ENCODE measurements at places on chromosomes 7 and 10.

DNA sequence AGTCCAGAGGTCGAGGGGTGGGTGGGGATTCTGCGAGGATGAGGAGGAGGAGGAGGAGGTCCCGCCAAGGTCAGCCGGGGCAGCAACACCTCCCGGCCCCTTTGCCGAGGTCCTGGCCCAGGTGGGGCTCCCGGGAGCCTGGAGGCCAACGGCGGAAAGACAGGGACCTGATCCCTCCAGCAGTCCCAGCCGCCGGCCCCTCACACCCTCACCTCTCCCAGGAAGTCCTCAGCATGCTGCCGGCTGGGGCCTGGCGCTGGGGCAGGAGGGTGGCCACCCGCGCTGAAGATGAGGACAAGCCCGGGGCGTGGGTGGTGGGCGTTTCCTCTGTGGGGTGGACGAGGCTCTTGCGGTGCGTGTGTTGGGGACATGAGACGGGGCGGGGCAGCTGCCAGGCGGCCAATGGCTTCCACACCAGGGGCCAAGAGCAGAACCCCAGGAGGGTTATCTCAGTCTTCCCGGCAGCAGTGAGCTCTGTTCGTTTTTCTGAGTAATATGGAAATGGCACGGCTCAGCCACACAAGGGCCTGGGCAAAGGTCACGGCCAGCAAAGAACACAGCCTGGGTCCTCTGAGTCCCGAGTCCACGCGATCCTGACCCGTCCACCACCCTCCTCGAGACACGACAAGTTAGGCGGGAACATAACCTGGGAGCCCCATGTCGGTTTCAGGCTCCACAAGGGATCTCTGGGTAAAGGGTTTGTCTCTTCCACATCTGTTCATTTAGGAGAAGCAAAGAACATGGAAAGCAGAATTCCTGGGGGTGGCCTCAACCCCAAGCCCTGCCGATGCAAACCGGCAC lies 82.9 kb upstream of the PDGFA start:
- DNase-seq = no peak

DNA sequence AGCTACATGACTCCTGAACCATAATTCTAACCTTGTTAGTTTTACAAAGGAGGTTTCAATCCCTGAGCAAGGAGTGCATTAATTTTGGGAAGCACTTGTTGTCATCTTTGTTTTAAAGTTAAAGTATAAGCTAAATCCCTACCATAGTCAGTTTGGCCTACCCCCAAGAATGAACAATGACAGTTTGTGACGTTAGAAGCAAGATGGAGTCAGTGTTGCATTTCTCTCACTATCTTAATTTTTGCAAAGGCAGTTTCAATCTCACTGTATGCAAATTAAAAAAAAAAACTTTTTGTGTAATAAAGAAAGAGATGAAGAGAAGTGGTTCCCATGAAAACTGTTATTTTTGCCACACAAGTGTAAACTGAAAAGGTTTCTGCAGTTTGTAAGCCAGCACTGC lies 50.7 kb upstream of the PIK3AP1 start:
- no peak for DNase-seq

DNA sequence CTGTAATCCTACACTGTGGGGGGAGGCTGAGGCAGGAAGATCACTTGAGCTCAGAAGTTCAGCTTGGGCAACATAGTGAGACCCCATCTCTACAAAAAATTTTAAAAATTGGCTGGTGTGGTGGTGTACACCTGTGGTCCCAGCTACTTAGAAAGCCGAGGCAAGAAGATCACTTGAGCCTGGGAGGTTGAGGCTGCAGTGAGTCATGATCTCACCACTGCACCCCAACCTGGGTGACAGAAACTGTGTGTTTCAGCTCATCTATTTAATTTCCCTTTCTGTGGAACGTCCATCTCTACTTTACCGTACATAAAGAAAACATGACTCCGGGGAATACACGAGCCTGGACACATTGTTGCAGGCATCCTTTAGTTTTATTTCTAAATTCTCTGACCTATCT lies 354.6 kb upstream of the PLXDC2 start:
- no peak for DNase-seq

DNA sequence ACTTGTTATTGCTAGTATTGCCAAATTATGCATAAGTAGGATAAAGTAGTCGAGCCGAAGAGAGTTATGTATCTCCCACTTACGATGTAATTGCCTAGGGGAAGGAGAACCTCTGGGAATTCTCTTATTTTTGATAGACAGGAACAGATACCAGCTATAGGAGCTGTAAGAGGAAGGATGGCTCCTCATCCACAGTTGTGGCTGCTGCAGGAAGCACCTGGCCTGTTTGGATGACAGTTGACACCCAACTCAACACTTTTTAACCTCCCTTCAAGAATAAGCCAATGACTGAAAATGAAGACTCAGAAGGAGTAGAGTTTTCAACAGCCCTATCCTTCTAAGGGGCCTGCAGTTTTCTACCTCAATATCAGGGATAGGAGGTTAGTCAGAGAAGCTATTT lies 6.3 kb downstream of the DYDC1 start:
- no peak for DNase-seq

- DNase-seq = no peak
Observed at GRCh38 chr10:90032519-90032918, 331.1 kb downstream of the KIF20B start.

DNA sequence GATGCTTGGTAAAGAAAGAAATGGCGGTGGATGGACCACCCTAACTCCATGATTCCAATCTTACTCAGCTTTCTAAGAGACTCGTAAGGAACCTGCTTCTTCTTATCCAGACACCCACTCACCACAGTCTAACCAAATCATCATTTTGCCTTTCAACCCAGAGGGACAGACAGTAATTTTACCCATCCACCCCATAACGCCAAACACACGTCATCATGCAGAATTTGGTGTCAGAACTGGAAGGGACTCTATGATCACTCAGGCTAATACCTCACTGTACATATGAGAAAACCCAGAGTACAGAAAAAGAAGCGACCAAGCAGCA lies 388 bp downstream of the ECD start:
- no peak for DNase-seq
